ENCODE measurements at places on chromosomes 1 and 21. TPM values are rescaled to one million over a fixed set of nuclear protein-coding genes. Genes with fewer than 3 reads are reported as not detected.

SLC44A3 gene
- total RNA-seq, result not detected

FCN3 gene
- total RNA-seq, result not detected

GUCA2A gene
- not detected for total RNA-seq

PRDX6 gene
- total RNA-seq, result 175 TPM

ELAVL4 gene
- total RNA-seq, result not detected

FCGR3B gene
- not detected for total RNA-seq

RPS8 gene
- 2,658 TPM for total RNA-seq

- H3K27me3 ChIP-seq, result no peaks in the 10 kb centered on the region
- H3K4me3 ChIP-seq, result no peak overlapping the region
- peaks cover 4% of the 10 kb centered on the region for H3K36me3 ChIP-seq
- H3K4me1 ChIP-seq, result peaks cover 24% of the 10 kb centered on the region
- DNase-seq, result no peak
Measured at GRCh38 chr1:227774821-227775661, 39.8 kb downstream of the SNAP47 start.

GRCh38 chr1:219941179-219942118 is 13.1 kb upstream of the SLC30A10 start:
- H3K4me3 ChIP-seq, result no peak overlapping the region
- DNase-seq, result no peak
- peaks cover 3% of the 10 kb centered on the region for H3K4me1 ChIP-seq
- H3K36me3 ChIP-seq, result no peaks in the 10 kb centered on the region
- no peak overlapping the region for H3K27ac ChIP-seq
- peaks cover 57% of the 10 kb centered on the region for H3K27me3 ChIP-seq

DNA sequence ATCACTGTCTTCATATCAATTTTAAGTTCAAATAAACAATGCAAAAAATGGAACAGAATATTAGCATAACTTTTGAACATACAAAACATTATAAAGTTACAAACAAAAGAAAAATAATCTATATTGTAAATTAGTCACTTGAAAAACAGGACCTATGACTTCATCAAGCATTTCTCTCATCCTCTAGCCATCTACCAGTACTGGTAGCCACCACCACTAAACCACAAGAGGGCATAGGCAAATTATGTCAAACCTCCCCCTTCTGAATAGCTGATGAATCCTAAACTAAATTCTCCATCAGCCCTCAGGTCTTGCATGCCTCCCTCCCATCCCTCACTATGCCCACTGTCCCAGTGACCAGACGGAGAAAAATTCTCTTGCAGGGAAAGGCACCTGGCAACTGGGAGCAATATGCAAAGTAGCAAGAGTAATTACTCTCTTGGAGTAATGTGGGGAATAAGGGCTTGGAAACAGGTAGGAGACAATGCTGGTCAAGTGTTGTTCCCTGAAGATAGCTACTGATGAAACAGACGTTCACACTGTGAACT is 37.1 kb downstream of the SSX2IP start:
- DNase-seq, result no peak
- H3K27me3 ChIP-seq, result no peaks in the 10 kb centered on the region
- no peak overlapping the region for H3K27ac ChIP-seq
- H3K36me3 ChIP-seq, result peaks cover 7% of the 10 kb centered on the region
- no peak overlapping the region for H3K4me3 ChIP-seq

GRCh38 chr1:234065794-234066447 is 161.4 kb downstream of the SLC35F3 start:
- DNase-seq, result peak; percentile 54
- no peak overlapping the region for H3K4me3 ChIP-seq
- no peaks in the 10 kb centered on the region for H3K4me1 ChIP-seq
- H3K36me3 ChIP-seq, result no peaks in the 10 kb centered on the region

DNA sequence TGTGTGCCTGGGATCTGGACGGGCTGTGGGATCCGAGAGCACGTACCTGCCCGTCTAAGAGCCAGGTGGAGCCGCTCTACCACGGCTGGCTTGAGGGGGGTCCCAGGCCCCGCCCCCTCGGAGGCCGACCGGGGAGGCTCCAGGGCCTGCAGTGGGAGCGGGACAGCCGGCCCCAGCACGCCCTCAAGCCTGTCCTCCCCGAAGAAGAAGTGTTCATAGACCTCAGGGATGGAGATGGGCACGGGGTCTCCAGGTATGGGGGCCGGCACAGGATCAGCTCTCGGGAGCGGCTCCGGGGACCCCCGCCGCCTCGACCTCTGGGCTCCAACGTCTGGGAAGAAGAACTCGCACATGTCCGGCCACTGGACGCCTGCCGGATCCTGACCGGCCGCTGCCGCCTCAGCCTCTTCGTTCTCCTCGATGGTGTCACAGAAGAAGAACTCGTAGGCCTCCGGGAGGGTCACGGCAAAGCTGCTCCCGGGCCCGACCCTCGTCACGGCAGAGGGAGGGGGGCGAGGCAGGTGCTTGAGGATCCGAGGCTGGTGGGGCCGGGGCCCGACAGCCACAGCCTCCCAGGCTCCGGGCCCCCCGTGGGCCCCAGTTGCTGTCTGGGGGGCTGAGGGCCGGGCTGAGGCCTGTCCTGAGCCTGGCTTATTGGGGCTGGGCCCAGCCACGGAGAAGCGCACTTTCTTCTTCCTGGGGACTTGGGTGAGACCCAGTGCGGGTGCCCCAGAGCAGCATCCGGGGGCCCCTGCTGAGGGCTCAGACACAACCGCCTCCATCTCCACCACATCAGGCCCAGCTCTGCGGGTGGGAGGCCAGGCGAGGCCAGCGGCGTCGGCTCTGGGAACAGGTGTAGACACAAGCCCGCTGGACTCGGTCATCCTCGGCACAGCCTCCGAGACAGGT is 2.8 kb downstream of the PERM1 start:
- peaks cover 27% of the 10 kb centered on the region for H3K27me3 ChIP-seq
- H3K27ac ChIP-seq, result no peak overlapping the region
- no peaks in the 10 kb centered on the region for H3K4me1 ChIP-seq
- no peak for DNase-seq
- H3K4me3 ChIP-seq, result no peak overlapping the region

GRCh38 chr1:11806307-11806936 is 431 bp downstream of the CLCN6 start:
- H3K36me3 ChIP-seq, result peaks cover 4% of the 10 kb centered on the region
- H3K27me3 ChIP-seq, result no peaks in the 10 kb centered on the region
- peak overlapping the region; percentile 93 for H3K4me3 ChIP-seq
- H3K27ac ChIP-seq, result peak overlapping the region; percentile 87

GRCh38 chr1:32816676-32817158 is 441 bp downstream of the YARS1 start:
- H3K4me1 ChIP-seq, result peaks cover 52% of the 10 kb centered on the region
- no peak for DNase-seq
- H3K27ac ChIP-seq, result peak overlapping the region; percentile 100
- peak overlapping the region; percentile 100 for H3K4me3 ChIP-seq
- H3K36me3 ChIP-seq, result peaks cover 51% of the 10 kb centered on the region

GRCh38 chr1:180930687-180931086 is 18.0 kb downstream of the KIAA1614 start:
- no peak overlapping the region for H3K27ac ChIP-seq
- no peak for DNase-seq
- peaks cover 7% of the 10 kb centered on the region for H3K27me3 ChIP-seq
- H3K4me1 ChIP-seq, result peaks cover 4% of the 10 kb centered on the region
- no peak overlapping the region for H3K4me3 ChIP-seq

DNA sequence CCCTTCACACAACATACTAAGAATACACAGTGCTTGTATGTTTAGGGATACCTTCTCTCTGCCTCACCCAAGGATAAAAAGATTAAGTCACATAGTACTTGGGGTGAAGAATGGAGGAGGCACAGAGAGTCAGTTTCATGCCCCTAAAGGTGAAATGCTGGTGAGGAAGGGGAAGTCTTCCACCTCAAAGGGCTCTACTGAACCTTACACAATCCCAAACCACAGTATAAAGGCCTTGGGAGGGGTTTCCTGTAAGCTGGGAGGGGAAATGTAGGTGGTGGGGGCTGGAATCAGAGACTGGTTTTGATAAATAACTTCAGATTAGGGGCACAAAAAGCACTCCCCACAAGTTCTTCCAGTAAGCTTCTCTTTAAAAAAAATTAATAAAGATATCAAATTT is 3.5 kb downstream of the MINDY1 start:
- peak overlapping the region; percentile 64 for H3K27ac ChIP-seq
- H3K36me3 ChIP-seq, result peaks cover 6% of the 10 kb centered on the region
- H3K4me1 ChIP-seq, result peaks cover 59% of the 10 kb centered on the region
- H3K4me3 ChIP-seq, result no peak overlapping the region
- DNase-seq, result no peak

DNA sequence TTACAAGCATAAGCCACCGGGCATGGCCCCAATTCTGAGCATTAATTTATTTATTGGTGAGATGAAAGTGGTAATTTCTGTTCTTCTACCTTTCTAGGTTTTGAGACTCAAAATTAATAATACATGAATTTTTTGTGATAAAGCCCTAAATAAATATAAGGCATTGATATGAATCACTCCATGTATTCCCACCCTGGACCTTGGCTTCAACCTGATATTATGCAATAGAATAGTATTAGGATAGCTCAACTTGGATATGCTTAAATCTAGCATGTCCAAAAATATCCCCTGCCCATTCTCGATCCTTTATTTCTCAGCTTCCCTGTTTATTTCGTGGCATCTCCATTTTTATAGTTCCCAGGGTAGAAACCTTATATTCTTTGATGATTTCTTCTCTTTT is 2.5 kb downstream of the AGL start:
- no peak overlapping the region for H3K27ac ChIP-seq
- H3K4me3 ChIP-seq, result no peak overlapping the region
- peaks cover 32% of the 10 kb centered on the region for H3K36me3 ChIP-seq
- H3K4me1 ChIP-seq, result peaks cover 18% of the 10 kb centered on the region
- DNase-seq, result no peak
- H3K27me3 ChIP-seq, result no peaks in the 10 kb centered on the region

GRCh38 chr1:63326473-63327380 is 4.4 kb downstream of the FOXD3 start:
- peaks cover 29% of the 10 kb centered on the region for H3K4me1 ChIP-seq
- peaks cover 83% of the 10 kb centered on the region for H3K27me3 ChIP-seq
- no peak overlapping the region for H3K27ac ChIP-seq
- no peak for DNase-seq
- peaks cover 11% of the 10 kb centered on the region for H3K36me3 ChIP-seq

GRCh38 chr21:39055167-39055767 is 128.0 kb downstream of the PSMG1 start:
- no peak overlapping the region for H3K4me3 ChIP-seq
- no peak overlapping the region for H3K27ac ChIP-seq
- no peaks in the 10 kb centered on the region for H3K27me3 ChIP-seq
- no peak for DNase-seq
- H3K36me3 ChIP-seq, result no peaks in the 10 kb centered on the region

GRCh38 chr1:168134132-168134531 is 2.6 kb downstream of the GPR161 start:
- H3K27ac ChIP-seq, result no peak overlapping the region
- peaks cover 25% of the 10 kb centered on the region for H3K4me1 ChIP-seq
- peaks cover 66% of the 10 kb centered on the region for H3K27me3 ChIP-seq
- H3K36me3 ChIP-seq, result no peaks in the 10 kb centered on the region

DNA sequence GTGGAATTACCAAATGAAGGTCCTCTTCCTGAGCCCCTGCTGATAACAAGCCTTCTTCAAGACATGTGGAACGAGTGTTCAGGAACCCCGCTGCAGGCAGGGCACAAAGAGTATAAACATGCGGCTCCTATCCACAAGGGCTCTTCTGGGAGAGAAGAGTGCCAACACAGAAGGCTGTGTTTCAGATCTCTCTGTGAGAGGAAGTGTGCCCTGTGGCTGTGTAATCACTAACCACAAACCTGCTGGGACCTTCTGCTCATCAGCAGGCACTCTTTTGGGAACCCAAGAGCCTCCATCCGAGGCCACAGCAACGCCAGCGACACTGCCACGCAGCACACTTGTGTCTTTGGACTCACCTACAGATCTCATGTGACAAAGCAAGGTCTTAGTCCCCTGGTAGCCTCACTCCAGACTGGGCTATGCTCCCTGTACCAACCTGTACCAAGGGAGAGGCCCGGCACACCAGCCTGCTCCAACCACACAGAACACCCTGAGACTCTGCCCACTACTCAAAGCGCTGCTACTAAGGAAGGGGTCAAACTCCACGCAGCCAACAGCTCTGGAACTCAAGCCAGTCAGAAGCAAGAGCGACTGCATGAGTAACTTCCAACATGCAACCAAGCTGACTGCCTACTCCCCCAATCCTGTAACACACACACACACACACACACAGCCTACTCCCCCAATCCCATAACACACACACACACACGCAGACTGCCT is 7.8 kb downstream of the PTTG1IP start:
- H3K27ac ChIP-seq, result peak overlapping the region; percentile 75
- peak overlapping the region; percentile 14 for H3K4me3 ChIP-seq
- H3K36me3 ChIP-seq, result peaks cover 26% of the 10 kb centered on the region
- DNase-seq, result no peak

DNA sequence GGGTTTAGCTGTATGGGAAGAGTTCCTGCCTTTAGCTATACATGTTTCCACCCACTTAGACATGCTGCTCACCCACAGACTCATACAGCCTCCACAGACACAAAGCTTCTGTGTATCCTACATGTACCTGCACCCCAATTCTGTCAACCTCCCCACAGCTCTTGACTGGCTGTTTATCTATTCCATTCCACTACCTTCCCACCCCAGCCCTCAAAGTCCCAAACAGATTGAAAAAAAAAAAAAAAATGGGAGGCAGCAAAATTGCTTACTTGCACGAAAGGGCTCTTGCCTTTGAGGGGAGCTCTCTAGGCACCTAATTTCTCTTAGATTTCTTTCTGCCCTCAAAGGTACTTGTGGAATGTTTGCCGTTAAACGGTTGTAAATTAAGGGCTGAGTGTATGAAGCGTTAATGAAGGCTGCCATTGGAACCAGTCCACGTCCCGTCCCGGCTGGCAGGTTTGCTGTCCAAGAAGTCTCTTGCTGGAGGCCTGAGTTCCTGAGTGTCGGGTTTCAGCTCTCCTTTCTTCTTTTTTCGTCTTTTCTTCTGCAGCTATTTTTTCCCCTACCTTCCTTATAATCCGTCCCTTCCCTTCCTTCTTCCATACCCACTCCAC is 43.6 kb downstream of the PBX1 start:
- H3K4me1 ChIP-seq, result no peaks in the 10 kb centered on the region
- no peaks in the 10 kb centered on the region for H3K36me3 ChIP-seq
- peaks cover 8% of the 10 kb centered on the region for H3K27me3 ChIP-seq
- H3K4me3 ChIP-seq, result no peak overlapping the region

DNA sequence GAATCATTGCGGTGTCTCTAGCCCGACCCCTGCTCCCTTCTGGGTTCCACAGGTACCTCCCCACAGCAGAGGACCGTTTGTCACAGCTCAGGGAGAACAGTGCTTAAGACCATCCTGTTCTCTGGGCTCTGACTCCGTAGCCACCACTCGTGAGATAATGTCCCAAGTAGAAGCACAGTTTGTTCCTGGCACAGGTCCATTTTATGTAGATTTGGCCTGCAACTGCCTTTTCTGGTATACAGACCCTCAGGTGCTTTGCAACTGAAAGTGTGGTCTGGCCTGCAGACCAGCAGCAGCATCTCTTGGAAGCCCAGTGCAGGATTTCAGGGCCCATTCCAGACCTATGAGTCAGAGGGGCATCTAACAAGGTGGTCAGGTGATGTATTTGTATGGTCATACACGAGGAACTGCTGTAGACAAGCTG is 28.4 kb upstream of the TMEM125 start:
- no peaks in the 10 kb centered on the region for H3K27me3 ChIP-seq
- no peak overlapping the region for H3K4me3 ChIP-seq
- H3K27ac ChIP-seq, result no peak overlapping the region
- no peak for DNase-seq

GRCh38 chr1:6386371-6386949 is 7.1 kb downstream of the ACOT7 start:
- no peaks in the 10 kb centered on the region for H3K27me3 ChIP-seq
- H3K4me1 ChIP-seq, result peaks cover 6% of the 10 kb centered on the region
- no peak for DNase-seq
- peaks cover 8% of the 10 kb centered on the region for H3K36me3 ChIP-seq

Measured in activated naive CD8-positive, alpha-beta T cell treated with anti-CD3 and anti-CD28 coated beads for 36 hours (primary cell).